Thyroid gland (tissue), 4 donors: ENCODE measurements at places on chromosomes 3 and 15.

GRCh38 chr15:38254051-38254883 lies 1.6 kb downstream of the SPRED1 start:
- peak; percentile 55 for DNase-seq

DNA sequence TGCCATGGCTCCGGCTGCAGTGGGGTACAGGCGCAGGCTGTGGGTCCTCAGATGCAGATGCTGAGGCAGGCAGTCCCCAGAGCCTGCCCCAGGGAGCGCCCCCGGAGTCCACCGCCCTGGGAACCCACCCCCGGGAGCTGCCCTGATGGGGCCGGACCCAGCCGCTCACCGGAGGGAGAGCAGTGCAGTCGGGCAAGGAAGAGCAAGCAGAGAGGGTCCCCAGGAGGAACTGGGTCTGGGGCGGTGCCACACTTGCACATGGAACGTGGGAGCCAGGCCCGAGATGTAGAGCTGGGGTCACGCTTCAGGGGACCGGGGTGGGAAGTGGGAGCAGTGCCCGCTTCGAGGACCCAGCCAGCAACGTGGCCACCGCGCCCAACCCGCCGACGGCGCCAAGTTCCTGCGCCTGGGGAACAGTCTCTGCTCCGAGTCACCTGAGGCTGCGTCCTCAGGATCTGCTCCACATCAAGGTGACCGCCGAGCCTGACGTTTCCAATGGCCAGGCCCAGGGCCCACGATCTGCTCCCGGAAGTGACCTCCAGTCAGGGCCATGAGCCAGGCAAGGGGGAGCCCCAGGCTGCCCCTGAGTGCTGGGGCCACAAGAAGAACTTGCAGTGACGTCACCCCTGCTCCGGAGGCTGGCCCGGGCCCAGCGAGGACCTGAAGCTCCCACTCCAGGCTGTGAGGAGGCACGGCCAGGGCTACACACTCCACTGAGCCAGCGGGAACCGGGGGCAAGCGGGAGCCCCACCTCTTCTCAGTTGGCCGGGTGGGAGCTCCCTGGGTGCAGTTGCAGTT lies 27.0 kb upstream of the TFG start:
- peak; percentile 87 for DNase-seq

DNA sequence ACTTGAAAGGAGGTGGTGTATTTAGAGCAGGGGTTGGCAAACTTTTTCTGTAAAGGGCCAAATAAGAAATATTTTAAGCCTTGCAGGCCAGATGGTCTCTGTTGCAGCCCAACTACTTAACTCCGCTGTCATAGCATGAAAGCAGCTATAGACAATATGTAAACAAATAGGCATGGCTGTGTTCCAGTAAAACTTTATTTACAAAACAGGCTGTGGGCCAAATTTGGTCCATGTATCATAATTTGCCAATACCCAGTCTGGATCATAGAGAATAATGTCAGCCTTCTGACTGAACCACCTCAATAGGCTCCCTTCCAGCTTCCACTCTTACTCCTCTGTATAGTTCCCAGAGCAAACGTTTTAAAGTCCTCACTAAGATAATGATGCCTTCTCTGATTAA lies 638.8 kb upstream of the CFAP20DC start:
- no peak for DNase-seq

GRCh38 chr3:66453651-66454463 lies 47.0 kb downstream of the LRIG1 start:
- DNase-seq = no peak

- DNase-seq = no peak
Observed at GRCh38 chr3:129549805-129550204, 6.8 kb downstream of the H1-8 start.

DNA sequence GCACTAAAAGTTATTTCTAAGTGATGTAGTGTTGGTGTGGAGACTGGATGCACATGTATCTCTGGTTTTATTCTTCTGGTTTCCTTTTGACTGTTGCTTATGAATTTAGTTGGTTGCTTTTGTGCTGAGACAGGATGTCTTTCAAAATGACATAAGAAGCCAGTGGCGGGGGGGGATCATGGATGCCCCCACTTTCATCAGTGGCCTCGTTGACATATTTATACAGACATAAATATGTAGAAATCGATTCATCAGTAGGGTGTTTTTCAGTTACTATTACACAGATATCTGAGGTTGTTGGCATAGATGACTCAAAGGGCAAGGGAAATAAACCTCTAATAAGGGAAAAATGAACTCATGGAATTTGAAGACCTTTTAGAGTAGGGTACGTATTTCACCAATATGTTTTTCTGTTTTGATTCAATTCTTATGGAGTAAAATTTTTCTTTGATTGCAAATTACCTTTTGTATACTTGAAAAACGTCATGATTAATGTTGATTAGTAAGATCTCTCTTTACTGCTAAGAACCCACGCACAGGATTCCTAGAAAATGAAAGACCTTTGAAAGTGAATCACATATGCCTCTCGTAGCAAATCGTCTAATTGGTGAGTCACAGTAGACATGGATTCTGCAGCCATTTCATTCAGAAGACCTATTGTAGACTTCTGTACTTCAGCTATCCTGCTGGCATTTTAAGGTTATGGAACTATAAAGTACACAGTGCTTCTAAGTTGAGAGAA lies 97.4 kb upstream of the RBMS3 start:
- no peak for DNase-seq

DNA sequence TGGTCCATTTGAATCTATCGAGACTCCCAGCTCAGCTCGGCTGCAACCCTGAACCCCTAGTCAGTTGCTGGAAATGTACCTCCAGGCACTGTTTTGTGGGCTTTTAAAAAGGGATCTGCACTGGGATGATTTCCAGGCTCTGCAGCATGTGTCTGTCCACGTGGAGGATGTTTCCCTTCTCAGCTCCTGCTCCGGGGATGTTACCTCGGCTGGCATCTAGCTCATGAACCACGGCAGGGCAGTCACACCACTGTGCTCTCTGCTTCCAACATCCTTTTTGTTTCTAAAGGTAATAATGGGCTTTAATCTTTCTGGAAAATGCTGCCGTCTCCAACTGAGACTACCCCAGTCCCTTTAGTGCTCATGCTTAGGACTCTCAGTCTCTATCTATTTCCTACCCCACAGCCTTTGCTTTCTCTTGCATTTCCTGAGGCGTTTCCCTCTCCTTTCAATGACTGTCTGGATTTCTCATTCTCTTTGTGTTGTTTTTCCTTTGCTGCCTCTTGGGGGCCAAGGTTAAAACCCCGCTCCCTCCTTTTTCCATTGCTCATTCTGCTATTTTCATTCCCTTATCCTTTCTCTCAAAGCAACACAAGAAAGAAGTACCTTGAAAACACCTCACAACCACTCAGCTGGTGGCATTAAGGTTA lies 42.9 kb upstream of the AKAP13 start:
- no peak for DNase-seq

DNA sequence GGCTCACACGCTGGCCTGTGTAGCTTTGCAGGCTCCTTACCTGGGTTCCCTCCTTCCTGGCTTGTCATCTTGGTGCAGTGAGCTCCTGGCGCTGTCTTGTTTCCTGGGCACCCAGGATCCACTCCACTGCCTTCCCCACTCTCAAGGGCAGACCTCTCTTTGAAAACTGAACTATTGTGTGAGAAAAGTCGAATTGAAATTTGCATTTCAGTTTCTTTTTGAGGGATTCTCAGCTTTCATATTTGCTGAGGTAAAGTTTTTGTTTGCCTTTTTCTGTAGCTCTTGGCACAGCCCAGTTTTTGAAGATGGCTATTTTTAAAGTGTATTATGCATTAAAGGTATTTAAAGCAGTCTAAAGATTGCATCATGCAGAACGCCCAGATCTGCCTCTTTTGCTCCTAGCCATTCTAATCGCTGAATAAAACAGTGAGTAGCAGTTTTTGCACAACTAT lies 70.1 kb downstream of the CCK start:
- DNase-seq = peak; percentile 8

DNA sequence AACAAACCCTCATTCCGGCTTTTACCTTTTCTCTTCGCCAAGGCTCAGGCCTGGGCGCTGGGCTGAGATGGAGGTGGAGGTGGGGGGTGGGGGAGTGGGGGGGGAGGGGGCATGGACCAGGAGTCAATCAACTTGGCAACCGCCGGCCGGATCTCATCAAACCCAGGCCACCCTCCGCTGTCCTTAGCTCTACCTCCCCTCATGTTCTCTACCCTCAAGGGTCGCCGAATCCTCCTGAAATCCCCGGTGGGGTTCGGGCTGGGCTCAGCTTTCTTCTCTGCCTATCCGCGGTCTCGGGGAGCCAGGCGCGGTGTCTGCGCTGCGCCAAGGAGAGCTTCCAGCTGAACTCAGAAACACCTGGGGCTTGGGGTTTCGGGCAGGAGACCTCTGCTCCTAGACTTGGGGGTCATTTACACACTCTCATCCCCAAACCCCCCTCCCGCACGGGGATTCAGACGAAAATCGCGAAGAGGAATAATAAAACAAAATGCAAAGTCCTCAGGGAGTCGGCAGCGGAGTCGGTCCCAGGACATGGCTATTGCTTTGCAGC lies 2.5 kb downstream of the ONECUT1 start:
- no peak for DNase-seq

DNA sequence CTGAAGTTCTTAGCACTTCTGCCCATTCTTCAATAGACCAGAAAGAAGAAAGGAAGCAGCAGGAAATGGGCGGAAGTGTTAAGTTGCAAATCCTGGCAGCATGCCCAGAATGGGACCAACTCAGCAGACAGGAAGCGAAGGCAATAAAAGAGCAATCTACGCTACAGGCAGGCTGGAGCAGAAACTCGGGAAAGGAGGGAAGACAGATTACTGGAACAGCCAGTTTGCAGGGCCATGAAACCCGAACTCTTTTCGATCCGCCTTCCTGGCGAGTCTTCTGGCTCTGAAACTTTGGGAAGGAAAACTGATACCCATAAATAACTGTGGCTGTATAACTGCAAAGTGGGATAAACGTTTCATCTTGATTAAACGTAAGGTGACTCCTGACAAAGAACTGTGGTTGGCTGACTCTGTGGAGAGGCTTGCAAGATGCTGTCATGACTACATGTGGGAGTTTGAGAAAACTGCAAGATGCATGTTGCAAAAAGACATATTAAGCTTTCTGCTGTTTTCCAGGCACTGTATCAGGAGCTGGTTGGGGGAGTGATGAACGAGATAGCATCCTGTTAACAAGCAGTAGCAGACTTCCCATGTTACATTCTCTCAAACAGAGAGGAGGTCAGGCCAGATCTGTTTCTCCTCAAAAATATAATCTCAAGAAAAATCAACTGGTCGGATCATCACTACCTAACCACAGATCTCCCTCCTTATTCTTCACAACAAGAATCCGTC lies 67.8 kb downstream of the FMN1 start:
- peak; percentile 76 for DNase-seq

- no peak for DNase-seq
Observed at GRCh38 chr3:15723624-15723884, 74.2 kb downstream of the ANKRD28 start.

GRCh38 chr3:11204697-11205348 lies 50.5 kb downstream of the HRH1 start:
- DNase-seq = peak; percentile 31

DNA sequence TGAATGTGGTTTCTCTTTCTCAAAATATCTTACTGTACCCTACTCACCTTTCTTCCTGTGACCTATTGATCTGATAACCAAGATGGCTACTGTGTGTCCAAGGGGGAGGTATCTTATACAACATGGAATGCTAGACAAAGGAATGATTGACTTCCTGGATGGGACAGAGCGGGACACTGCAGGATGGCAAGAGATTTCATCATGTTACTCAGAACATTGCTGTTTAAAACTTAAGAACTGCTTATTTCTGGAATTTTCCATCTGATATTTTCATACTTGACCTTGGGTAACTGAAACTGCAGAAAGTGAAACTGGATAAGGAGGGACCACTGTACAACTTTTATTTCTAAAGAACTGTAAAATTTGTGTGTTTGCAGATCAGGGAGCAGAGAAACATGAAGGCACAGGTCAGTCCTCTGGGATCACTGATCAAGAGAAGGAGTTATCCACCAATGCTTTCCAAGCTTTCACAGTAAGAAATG lies 18.5 kb downstream of the CNOT10 start:
- no peak for DNase-seq
